ENCODE measurements at places on chromosomes 3 and 15.

GRCh38 chr3:31925271-31925630 is 55.8 kb downstream of the OSBPL10 start:
- no peak for DNase-seq

DNA sequence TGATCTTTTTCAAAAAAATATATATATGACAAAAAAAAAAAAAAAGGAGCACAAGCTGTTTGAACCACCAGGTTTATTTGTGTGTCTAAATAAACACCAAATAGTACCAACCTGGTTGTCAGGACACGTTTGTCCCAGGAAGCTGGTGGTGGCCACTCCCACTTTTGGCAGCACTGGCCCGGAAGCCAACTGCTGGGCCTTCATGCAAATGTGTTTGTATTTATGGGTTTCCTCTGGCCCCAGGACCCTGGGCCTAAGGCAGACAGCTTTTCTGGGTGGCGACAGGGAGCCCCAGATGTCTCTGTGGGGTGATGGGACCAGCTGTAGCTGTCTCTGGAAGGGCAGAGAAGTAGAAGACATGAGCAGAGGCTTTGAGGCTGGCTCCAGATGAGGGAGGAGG is 31.6 kb downstream of the PRKCD start:
- no peak for DNase-seq

DNA sequence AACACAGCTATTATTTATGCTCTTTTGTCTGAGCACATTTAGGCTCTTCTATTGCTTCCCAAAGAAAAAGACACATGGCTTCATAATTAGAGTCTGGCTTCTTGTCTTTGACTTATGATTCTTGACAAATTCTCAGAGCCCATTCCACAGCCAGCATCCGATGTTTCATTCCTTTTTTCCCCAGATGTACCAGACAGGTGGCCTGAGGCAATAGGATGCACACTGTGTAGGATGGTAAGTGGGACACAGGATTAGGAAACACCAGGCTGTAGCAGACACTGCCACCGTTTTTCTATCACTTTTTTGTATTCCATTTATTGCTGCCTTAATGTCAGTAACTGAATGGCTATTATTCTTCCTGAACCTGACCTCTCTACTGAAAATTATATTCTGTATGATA is 188.9 kb upstream of the CDIN1 start:
- no peak for DNase-seq

DNA sequence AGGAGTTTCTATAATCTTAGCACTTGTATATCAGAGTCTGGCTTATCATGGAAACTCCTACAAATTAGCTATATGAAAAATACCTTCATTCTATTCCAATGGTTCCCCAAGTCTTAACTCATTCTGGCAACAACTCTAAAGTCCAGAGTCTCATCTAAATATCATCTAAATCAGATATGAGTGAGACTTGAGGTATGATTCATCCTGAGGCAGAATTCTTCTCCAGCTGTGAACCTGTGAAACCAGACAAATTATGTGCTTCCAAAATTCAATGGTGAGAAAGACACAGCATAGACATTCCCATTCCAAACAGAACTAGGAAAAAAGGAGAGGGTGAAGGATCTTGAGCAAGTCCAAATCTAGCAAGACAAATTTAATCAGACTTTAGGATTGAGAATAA is 138.8 kb downstream of the THRB start:
- no peak for DNase-seq

DNA sequence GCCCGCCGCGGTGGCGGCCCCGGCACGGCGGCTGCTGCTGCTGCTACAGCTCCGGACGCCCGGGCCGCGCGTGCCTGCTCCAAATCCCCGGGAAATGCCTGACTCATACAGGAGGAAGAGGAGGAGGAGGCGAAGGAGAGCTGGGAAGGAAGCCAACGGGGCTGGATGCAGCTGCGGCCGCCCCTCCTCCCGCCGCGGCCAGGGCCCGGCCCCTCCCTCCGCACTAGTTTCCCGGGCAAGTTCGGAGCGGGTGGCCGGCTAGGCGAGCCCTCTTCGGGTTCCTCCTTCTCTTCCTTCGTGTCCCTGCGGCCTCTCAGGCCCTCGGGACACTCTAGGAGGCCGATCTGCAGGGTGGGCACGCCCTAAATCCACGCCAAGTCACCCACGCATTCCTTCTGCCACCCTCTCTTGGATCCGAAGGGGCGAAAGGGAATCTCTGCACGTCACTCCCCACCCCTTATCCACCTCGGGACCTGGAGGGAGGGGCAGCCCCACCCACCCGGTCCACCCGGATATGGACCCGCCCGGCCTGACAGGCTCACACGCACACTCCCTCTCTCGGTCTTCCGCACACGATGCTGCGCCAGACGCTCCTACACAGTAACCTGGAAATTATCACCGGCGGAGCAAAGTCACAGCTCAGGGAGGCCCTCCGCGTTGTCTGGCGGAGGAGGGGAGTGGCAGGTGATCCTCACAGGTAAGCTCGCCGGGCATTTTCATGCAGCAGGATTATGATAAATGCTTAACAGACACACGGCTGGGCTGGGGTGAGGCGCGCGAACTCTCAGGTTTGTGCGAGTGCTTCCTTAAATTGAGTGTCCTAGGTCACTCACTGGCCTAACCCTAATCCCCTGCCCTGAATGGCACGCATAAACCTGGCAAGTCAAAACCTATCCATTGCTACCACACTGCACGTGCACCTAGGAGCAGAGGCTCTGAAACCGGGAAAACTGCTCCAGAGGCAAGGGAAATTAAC is at the start of the genes OSBPL10 and ZNF860:
Gene OSBPL10, minus strand, starts transcription at position 57 of the 976 bp plus-strand sequence. CDS start 83 bp downstream, outside the sequence.
Gene ZNF860, plus strand, starts transcription at position 545 of the 976 bp plus-strand sequence. CDS start 7,330 bp downstream, outside the sequence.
- DNase-seq: peak; percentile 74

- no peak for DNase-seq
Measured at GRCh38 chr3:38149708-38150107, 11.2 kb downstream of the MYD88 start.

DNA sequence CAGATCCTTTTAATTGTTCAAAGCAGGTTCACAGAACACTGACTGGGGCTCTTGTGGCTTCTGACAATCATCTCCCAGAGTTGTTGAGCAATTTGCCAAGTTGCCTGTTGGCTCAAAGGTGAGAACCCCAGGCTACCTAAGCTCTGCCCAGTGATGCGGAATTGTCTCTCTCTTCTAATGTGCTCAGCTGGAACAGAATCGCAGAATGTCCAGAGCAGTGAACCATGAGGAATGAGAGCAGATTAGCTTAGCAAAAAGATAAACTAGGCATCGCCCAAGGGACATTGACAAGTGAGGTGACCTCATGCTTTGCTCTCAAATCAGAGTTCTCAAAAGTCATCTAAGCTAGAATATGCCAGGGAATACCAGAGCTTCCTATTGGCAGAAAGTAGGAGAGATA is 148.1 kb downstream of the WDR76 start:
- DNase-seq: peak; percentile 12

DNA sequence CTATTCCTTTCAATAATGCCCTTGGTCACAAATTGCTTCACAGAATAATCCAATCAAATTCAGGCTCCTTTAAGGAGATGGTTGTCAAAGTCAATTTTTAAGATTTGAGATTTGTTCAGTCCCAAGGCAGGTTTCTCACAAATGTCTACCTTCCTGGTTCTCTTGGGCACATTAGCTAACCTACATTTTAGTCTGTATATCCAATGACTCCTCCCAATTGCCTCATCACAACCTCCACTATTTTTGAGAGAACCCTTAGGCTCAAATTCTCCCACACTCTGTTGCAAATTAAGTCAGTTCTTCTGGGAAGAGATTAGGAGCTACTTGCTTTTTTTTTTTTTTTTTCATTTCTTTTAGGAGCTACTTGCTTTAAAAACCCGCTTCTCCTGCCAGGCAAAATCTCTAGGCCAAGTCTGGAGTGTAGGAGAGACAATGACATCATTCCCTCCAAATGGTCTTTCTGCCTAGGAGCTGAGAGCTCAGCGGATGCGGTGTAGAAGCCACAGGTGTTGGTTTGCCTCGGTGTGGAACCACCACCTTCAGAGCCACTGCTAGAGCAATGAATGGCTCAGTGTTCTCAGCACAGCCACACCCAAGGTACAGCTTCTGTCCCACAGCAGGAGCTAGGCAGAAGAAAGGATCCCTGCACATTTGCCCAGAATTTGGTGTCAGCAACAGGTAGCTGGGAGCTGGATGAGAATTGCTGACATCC is 10.0 kb upstream of the INO80 start:
- no peak for DNase-seq

- no peak for DNase-seq
Measured at GRCh38 chr3:156236556-156237260, 116.3 kb downstream of the KCNAB1 start.

- no peak for DNase-seq
Measured at GRCh38 chr3:155859859-155860258, 5.6 kb upstream of the SLC33A1 start.

GRCh38 chr3:131338948-131339640 is 42.5 kb upstream of the NUDT16 start:
- DNase-seq: no peak

- DNase-seq: no peak
Measured at GRCh38 chr3:140432229-140432669, 245.6 kb upstream of the TRIM42 start.

GRCh38 chr15:88740356-88740755 is 62.9 kb upstream of the ACAN start:
- DNase-seq: no peak

- DNase-seq: no peak
Measured at GRCh38 chr15:73318463-73319351, 50.1 kb downstream of the HCN4 start.

- DNase-seq: no peak
Measured at GRCh38 chr3:178184833-178185232, 351.4 kb upstream of the KCNMB2 start.

DNA sequence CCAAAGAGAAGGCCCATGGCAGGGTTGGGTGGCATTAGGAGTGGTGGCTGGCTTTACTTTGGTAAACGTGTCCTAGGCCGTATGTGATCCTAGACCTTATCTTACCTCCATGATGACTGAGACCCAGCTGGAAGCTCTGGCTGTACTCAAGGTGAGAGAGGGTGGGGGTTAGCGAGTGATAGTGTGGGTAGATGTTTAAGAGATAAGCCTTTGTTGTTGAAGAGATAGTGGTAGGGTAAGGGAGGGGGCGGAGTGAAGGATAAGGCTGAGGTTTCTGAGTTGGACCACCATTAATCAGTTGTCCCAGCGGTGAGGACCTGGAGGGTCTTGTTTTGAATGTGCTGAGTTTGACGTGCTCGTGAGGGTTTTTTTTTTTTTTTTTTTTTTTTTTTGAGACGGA is 61.5 kb upstream of the ULK4 start:
- DNase-seq: no peak

DNA sequence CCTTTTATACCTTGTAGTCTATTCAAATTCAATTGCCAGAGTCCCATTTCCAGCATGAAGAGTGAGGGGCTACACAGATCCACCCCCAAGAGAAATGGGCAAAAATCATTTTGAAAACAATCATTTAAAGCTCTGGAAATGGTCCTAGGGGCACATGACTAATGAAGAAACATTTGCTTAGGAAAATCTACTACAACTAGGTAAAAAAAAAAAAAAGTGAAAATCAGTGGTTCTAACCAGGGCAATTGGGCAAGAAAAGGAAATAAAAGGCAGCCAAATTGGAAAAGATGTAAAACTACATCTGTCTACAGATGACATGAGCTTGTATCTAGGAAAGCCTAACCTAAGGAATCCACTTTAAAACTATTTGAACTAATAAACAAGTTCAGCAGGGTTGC is 9.4 kb downstream of the IMPG2 start:
- no peak for DNase-seq

- DNase-seq: no peak
Measured at GRCh38 chr3:54857343-54857742, 70.5 kb downstream of the LRTM1 start.

Data from astrocyte of the cerebellum (primary cell).